ENCODE measurements at places on chromosomes 6 and 20.

GRCh38 chr20:53786445-53787267 lies 193.0 kb upstream of the ZNF217 start:
- H3K4me3 ChIP-seq = no peak overlapping the region
- H3K27me3 ChIP-seq = no peaks in the 10 kb centered on the region
- peaks cover 2% of the 10 kb centered on the region for H3K4me1 ChIP-seq
- no peaks in the 10 kb centered on the region for H3K36me3 ChIP-seq
- H3K27ac ChIP-seq = no peak overlapping the region
- peak; percentile 27 for DNase-seq

GRCh38 chr20:53494753-53495152 lies 98.9 kb downstream of the ZNF217 start:
- H3K27ac ChIP-seq = no peak overlapping the region
- no peak overlapping the region for H3K4me3 ChIP-seq
- H3K4me1 ChIP-seq = no peaks in the 10 kb centered on the region
- no peaks in the 10 kb centered on the region for H3K36me3 ChIP-seq
- no peaks in the 10 kb centered on the region for H3K27me3 ChIP-seq

DNA sequence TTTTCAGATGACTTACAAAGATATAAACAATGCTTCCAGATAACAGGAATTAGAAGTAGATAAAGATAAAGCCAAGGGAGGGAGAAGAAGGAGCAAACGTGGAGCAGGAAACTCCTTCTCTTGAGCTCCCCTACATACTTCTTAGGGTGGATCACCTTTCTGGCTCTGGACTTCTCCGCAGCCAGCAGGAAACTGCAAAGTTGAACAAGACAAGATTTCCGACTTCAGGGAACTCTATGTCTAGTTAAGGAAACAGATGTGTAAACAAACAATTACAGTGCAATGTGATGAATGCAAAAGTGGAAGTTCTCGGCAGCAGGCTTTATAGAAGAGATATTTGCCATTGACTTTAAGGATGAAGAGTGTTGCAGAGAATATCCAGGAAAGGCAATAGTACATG lies 134.0 kb upstream of the MARCKS start:
- peaks cover 2% of the 10 kb centered on the region for H3K4me1 ChIP-seq
- no peak for DNase-seq
- H3K36me3 ChIP-seq = no peaks in the 10 kb centered on the region

GRCh38 chr20:2260250-2260649 lies 35.6 kb upstream of the TGM3 start:
- H3K4me1 ChIP-seq = no peaks in the 10 kb centered on the region
- no peak for DNase-seq
- H3K36me3 ChIP-seq = no peaks in the 10 kb centered on the region
- H3K27me3 ChIP-seq = no peaks in the 10 kb centered on the region

DNA sequence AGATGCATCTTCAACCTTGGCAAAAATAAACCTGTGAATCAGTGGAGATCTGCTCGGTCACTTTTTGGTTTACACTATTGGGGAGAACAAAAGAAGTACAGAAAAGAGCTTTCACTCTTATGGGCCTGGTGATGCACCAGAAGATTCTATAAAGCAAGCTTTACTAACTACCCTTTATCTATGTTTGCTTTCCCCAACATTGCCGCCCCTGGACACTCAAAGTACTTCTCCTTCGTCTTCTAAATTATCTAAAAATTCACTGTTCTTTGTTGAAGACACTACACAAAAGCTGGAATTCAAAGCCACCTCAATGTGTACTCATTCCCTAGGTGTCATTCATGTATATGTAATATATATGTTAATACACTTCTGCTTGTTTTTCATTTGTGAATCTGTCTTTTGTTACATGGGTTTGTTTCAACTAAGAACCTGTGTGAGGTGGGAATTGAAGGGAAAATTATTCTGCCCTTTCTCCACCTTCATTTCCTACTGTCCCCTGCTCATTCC lies 97.9 kb upstream of the BTN3A2 start:
- H3K27ac ChIP-seq = no peak overlapping the region
- H3K27me3 ChIP-seq = no peaks in the 10 kb centered on the region
- no peak for DNase-seq
- no peaks in the 10 kb centered on the region for H3K36me3 ChIP-seq

GRCh38 chr6:37713529-37714119 lies 15.9 kb upstream of the MDGA1 start:
- H3K27ac ChIP-seq = no peak overlapping the region
- H3K27me3 ChIP-seq = no peaks in the 10 kb centered on the region
- H3K4me3 ChIP-seq = no peak overlapping the region
- DNase-seq = no peak

GRCh38 chr6:3623451-3624249 lies 127.9 kb downstream of the PXDC1 start:
- H3K27me3 ChIP-seq = no peaks in the 10 kb centered on the region
- H3K27ac ChIP-seq = no peak overlapping the region
- no peak for DNase-seq
- no peaks in the 10 kb centered on the region for H3K36me3 ChIP-seq

DNA sequence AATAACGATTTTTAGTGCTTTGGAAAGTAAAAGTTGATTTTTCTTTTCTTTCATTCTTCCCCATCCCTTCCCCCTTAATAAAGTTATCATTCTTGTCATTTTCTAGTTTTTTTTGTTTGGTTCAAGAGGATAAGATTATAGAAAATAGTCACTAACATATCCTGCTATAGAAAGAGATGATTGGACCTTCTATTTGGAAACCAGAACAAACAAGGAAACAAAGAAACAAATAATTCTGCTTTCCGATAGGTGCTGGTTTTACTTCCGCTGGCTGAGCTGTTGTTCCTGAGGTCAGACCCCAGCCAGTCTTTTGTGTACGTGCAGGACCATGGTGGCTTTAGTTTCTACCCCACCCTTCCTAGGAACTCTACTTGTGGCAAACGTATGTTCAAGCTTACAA lies at the start of gene CDH26:
Gene CDH26, plus strand, starts transcription at position 301 of the 400 bp plus-strand sequence. CDS start 304 bp downstream, outside the sequence.
- DNase-seq = no peak
- no peaks in the 10 kb centered on the region for H3K27me3 ChIP-seq
- no peak within 1 kb of the TSS for H3K4me3 ChIP-seq
- no peak within 1 kb of the TSS for H3K27ac ChIP-seq
- no peaks in the 10 kb centered on the region for H3K36me3 ChIP-seq

DNA sequence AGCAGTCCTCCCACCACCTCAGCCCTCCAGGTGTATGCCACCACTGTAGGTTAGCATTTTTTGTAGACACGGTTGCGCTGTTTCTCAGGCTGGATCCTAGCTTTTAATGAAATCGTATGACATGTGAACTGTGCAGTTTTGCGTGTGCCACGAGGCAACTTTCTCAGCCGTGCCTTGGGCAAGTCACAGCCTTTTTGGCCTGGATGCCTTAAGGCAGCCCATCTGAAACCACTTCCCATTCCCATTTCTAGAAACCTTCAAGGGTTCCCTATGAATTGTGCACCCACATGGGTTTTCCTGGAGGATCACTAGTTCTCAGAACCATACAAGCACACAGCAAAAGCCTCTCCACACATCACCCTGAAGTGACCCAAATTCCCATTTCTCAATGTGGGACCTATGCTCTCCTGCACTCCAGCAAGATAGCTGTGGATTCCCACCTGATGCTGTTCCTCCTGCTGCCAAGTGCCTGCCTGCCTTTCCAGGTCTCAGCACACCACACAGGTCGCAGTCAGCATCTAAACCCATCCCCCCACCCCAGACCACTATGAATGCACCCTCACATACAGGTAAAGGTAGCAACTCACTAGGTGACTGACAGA lies 28.9 kb downstream of the SNX5 start:
- no peak overlapping the region for H3K27ac ChIP-seq
- DNase-seq = no peak
- peaks cover 10% of the 10 kb centered on the region for H3K36me3 ChIP-seq
- H3K4me3 ChIP-seq = no peak overlapping the region
- H3K27me3 ChIP-seq = no peaks in the 10 kb centered on the region
- peaks cover 9% of the 10 kb centered on the region for H3K4me1 ChIP-seq

- H3K4me3 ChIP-seq = peak overlapping the region; percentile 83
- peaks cover 23% of the 10 kb centered on the region for H3K36me3 ChIP-seq
- DNase-seq = peak; percentile 42
- H3K27me3 ChIP-seq = no peaks in the 10 kb centered on the region
- H3K4me1 ChIP-seq = peaks cover 4% of the 10 kb centered on the region
Observed at GRCh38 chr6:37171201-37171969, 1.4 kb downstream of the PIM1 start.

- H3K4me1 ChIP-seq = no peaks in the 10 kb centered on the region
- DNase-seq = peak; percentile 22
- no peak overlapping the region for H3K4me3 ChIP-seq
- no peaks in the 10 kb centered on the region for H3K27me3 ChIP-seq
Observed at GRCh38 chr20:17806739-17807441, 107.1 kb downstream of the BANF2 start.
